ENCODE measurements at places on chromosomes 12 and 14.

DNA sequence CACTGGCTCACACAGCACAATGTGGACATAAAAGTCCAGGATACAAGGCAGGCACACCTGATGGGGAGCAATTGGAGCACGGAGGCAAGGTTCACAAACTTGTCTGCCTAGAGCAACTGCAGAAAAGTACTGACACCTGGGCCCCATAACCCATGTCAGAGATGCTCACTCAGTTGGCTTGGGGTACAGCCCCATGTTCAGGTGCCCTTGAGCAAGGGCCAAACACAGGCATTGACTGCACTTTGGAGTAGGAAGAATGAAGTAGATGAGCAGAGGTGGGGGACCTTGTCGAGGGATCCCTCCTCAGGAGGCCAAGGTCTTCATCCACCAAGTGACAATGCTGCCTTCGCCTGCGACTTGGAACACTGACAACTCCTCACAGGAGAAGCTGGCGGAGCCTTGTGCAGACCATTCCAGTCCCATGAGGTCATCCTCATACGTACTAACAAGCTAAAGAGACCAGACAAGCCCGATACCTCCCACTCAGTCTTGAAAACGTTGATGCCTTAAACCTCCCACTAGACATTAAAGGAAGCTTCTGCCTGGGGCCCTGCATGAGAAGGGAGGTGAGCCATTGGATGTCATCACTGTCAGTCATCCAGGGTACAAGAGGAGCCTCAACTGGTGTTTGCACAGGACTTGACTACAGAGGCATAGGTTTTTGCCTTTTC is 42.5 kb upstream of the C14orf180 start:
- DNase-seq = peak; percentile 33

DNA sequence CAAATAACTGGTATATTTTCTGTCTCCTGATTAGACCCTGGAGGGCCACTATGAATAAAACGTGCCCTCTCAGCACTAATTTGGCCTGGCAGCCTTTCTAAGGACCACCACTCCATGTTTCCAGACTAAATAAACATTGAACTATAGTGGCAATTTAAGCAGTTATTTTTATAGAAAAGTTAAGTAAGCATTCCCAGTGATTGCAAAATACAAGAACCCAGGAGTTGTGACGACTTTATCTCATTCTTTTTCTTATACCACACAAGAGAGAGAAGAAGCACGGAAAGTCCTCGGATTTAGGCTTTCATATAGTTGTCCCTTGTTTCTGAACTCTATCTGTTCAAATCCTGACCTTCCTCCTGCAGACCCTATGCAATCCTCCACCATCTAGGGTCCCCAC is 23.1 kb upstream of the STRAP start:
- DNase-seq = no peak

DNA sequence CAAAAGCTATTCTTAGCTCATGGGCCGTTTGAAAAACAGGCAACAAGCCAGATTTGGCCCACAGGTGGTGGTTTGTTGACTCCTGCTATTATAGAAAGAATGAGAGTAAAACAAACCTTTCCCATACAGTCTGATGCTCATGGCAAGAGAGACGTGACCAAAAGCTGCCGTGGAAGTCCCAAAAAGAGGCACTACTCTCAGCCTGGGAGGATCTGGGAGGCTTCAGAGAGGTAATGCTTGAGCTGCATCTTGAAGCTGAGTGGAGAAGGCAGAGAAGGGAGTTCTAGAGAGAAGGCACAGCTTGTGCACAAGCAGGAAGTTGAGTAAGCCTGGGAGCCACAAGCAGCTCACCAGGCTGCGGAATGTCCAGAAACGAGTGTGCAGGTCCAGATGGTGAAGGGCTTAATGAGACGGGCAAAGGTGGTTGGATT is 9.6 kb downstream of the PLXNC1 start:
- DNase-seq = no peak

GRCh38 chr12:55850401-55850800 is 7.7 kb upstream of the MMP19 start:
- DNase-seq = no peak

DNA sequence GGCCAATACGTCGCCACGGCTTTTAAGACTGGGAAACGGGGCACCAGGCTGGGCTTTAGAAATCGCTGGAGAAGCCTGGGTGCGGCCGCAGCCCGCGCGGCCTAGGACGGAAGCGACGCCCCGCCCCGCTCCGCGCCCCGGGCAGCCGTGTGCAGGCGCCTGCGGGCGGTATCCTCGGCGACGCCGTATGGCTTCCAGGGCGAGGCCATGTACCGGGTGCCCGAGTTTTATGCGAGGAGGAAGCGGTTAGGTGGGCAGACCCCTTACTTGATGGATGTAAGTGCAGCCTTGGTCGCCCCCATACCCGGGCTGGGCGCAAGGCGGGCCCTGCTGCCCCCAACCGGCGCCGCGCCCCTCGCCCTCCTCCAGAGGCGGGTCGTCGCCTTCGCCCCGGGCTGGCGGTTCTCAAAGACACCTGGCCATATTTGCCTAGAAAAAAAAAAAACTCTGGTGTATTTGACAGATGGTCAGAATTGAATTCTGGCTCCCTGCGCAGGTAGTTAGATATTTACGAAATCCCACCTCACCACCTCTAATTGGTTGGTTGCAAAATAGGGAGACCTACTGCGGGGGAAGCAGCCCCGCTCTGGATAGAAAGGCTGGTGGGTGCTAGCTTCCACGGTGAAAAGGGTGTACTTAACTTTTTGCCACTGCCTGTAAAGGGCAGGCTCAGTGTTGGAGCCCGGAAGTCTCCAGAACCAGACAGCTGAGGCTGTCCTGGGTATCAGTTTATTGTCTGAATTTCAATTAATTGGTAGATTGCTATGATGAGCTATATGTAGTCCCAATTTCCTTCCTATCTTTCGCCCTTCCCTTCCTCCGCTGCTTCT is at the start of gene PPP1R36:
Gene PPP1R36 (plus strand): TSS at position 171 of the 830 bp plus-strand sequence. CDS start 37 bp downstream, at position 208.
- DNase-seq = no peak

GRCh38 chr14:61555056-61555838 is 140.1 kb upstream of the HIF1A start:
- no peak for DNase-seq

DNA sequence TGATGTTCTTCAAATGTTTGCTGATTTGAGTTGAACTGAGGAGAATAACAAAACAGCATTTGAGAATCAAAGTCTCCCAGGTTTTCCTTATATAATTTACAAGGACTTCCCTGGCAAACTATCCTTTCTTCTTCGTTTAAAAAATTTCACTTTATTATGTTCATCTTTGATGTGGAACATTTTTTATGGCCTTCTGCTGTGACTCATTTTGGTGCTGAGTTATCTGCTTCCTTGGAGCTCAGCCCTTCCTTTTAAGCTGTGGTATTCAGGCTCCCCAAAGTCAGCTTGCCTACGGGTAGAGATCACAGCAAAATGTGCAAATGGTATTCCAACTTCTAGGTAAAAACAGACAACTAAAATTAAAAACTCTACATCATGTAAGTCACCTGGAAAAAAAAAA is 1.4 kb upstream of the ANO4 start:
- DNase-seq = no peak

DNA sequence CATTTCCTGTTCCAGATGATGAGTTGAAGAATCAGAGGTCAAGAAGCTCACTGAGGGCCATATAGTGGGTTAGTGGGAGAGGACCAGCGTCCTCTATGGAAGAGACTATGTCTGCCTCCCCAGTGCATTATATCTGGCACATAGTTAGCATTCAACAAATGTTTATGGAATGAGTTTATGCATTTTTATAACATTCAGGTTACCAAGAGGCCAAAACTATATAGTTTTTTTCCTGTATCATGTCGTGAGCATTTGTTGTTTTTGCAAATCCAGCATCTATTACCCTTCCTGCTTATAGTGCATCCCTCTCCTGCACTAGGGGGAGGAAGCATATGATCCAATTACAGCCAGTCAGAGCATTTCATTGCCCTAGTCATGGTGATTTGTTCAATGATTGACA is 60.6 kb downstream of the SUDS3 start:
- DNase-seq = no peak

- no peak for DNase-seq
These were observed 182.1 kb upstream of the HMGA2 start for GRCh38 chr12:65642061-65642661.

GRCh38 chr14:61187196-61187905 is 93.8 kb downstream of the TMEM30B start:
- DNase-seq = no peak

- DNase-seq = no peak
These were observed 158.6 kb downstream of the ANO4 start for GRCh38 chr12:100953217-100953616.

DNA sequence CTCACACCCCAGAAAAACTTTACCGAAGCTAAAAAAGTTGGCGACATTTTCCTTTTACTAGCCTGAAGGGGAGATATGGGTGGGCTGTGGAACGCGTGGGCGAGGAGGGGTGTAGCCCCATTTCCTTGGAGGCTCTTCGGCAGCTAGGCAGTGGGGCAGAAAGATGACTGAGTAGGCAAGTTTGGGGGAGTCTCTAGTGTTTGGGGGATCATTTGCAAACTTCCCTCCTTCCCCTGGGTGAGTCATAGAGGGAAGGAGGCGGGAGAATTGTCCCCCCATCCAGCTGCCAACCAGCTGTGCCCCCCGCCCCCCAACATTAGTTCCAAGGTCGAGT is 2.3 kb downstream of the GLI1 start:
- no peak for DNase-seq

GRCh38 chr14:72876005-72876709 is 17.7 kb downstream of the DPF3 start:
- no peak for DNase-seq

- peak; percentile 70 for DNase-seq
These were observed 8.8 kb upstream of the GNPTAB start for GRCh38 chr12:101839324-101840283.

- DNase-seq = no peak
These were observed 732.5 kb downstream of the GALC start for GRCh38 chr14:87260460-87260859.

DNA sequence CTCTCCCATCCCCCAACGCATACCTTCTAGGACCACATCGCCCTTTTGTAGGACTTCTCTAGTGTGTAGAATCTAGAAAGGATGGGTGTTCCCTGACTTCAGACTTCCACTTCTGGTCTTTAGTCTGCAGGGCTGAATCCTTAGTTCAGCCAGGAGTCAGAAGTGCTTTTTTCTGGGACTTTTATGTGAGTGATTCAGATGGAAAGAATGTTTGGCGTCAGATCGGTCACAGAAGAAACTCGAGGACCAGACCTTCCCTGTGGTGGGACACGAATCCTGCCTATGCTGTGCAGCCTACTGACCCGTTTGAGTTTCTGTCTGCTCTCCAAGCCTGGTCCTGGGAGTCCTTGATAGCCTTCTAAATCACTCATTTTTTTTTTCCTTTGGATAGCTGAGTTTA is 165.4 kb upstream of the SSTR1 start:
- DNase-seq = no peak

DNA sequence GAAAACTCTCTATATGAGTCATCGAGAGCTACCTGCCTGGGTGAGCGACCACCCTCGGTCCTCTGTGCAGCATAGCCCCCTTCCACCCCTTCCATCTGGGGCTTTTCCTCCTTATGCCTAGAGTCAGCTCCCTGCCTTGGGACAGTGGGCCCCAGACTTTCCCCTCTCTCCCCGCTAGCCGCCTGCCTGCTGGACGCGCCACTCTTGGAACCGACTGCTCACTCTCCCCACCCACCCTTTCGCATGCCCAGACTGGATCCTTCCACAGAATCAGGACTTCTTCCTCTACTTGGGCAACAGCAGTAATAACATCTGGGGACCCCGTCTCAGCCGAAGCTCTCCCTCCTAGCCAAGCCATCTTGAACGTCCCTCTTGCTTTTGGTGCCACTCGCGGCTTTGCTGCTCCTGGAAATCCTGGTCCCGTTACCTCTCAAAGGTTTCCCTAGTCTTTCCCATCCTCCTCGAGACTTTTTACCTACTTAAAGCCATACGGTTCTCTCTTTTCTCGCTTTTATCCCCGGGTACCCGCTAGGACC is 671 bp downstream of the ESYT1 start:
- DNase-seq = peak; percentile 33

GRCh38 chr12:109545826-109546225 is 27.5 kb downstream of the MMAB start:
- no peak for DNase-seq

DNA sequence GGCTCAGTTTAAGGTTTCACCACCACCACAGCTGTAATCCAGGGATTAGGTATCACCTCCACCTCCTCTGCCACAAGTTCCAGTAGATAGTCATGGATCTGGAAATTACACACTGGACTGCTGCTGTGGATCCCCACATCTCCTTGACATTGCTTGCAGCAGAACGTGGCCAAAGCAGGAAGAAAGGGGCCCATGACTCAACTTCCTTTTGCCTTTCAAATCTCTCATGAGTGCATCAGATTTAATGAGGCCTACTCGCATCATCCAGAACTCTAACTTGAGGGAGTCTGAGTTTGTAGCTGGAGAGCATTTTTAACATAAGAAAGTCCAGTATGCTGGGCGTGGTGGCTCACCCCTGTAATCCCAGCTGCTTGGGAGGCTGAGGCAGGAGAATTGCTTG is 29.2 kb upstream of the TMED10 start:
- DNase-seq = no peak

DNA sequence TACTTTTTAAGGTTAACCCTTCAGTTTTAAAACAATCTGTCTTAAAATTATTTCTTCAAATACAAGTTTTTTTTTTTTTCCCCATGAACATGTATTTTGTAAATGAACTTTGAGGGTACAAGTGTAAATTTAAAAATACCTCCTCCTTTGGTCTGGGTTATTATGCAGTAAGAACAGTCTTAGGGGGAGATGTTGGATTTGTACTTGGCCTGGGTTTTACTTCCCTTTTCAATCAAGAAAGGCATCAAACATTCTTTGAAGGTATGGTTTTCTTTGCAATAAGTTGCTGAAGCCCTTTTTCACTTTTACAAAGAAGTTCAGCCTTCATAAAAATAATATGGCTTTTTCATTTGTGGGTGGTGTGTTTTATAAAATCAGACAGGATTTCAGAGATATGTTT is 20.5 kb downstream of the WBP11 start:
- DNase-seq = no peak

GRCh38 chr12:129635021-129635685 is 268.7 kb downstream of the TMEM132D start:
- no peak for DNase-seq

GRCh38 chr14:89293314-89293916 is 123.6 kb downstream of the FOXN3 start:
- DNase-seq = no peak

DNA sequence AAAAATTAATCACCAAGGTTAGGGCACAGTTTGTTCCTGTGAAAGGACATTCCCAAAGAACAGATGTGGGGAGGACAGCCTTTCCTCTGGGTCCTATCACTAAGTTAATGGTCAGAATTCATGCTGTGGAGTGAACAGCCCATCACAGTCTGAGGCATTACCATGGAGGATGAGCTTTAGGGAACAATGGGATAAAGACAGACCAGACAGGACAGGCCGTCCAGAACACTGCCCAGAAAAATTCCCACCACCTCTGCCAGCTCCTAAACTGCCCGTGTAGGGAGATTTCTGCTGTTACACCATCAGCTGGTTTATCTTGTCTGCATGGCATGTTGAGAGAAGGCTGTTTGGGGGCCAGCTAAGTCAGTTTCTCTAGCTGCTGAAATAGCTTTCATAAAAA is 49.6 kb upstream of the IFNG-AS1 start:
- DNase-seq = no peak

- no peak for DNase-seq
These were observed 28.0 kb downstream of the ERH start for GRCh38 chr14:69370061-69370460.
